Neural progenitor cell (in vitro differentiated cells): ENCODE measurements at places on chromosomes 12 and 14. TPM values are rescaled to one million over a fixed set of nuclear protein-coding genes. Genes with fewer than 3 reads are reported as not detected.

DNA sequence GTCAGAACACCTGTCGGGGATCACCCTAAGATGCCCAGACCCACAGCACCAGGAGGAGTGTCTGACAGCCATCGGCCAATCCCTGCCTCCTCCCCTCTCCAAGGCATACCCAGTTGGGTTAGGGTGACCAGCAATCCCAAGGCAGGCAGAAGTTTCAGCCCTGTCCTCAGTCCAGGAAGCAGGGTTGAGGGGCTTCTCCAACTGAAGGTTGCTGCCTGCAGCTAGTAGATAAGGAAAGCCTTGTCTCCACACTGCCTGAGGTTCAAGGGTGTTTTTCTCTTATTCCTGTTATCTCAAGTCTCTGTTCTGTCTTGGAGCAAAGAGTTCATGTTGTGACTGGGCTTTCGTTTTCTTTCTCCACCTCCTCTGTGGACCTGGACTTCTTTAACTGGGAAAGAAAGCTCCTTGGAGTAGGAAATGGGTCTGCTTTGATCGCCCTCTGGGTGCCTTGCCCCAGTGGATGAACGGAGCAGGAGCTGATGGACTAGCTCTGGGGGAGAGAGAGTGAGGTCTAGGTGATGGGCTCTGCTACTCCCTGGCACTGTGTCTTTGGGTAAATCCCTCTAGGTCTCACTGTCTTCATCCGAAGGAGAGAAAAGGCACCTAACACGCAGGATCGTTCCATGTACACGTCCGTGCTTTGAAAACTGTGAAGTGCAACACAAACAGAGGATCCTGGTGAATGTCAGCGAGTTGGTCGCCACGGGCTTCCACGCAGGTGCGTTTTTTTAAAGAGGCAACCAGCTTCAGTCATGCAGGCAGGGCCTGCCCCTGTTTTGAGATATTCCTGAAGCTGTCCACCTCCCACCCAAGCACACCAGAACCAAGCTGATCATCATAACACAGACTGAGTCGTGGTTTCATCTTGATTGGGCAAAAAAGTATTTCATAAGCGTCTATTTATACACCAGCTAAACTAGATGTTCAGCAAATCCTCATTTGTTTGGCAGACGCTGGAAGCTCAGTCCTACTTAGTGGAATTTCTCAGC, 52.5 kb upstream of the FOXN3 start:
- no peaks in the 10 kb centered on the region for H3K4me1 ChIP-seq
- H3K4me3 ChIP-seq = no peak overlapping the region
- H3K27ac ChIP-seq = no peak overlapping the region
- H3K36me3 ChIP-seq = no peaks in the 10 kb centered on the region
- H3K27me3 ChIP-seq = no peaks in the 10 kb centered on the region

GRCh38 chr12:49777800-49778748, 36.7 kb downstream of the TMBIM6 start:
- no peaks in the 10 kb centered on the region for H3K4me1 ChIP-seq
- H3K27me3 ChIP-seq = peaks cover 7% of the 10 kb centered on the region
- no peak overlapping the region for H3K4me3 ChIP-seq
- peak; percentile 64 for DNase-seq

- H3K27me3 ChIP-seq = no peaks in the 10 kb centered on the region
- no peak for DNase-seq
- peaks cover 30% of the 10 kb centered on the region for H3K4me1 ChIP-seq
- no peak overlapping the region for H3K4me3 ChIP-seq
These were observed 223.5 kb upstream of the CAND1 start for GRCh38 chr12:67045650-67046049.

The LMBR1L gene
- total RNA-seq = 32.7 and 69.5 TPM in 2 replicates

The ARHGEF25 gene
- 17.3 and 27.3 TPM in 2 replicates for total RNA-seq

- H3K27me3 ChIP-seq = no peaks in the 10 kb centered on the region
- H3K4me1 ChIP-seq = peaks cover 24% of the 10 kb centered on the region
- no peak for DNase-seq
These were observed 4.8 kb upstream of the DGLUCY start for GRCh38 chr14:91108941-91109611.

DNA sequence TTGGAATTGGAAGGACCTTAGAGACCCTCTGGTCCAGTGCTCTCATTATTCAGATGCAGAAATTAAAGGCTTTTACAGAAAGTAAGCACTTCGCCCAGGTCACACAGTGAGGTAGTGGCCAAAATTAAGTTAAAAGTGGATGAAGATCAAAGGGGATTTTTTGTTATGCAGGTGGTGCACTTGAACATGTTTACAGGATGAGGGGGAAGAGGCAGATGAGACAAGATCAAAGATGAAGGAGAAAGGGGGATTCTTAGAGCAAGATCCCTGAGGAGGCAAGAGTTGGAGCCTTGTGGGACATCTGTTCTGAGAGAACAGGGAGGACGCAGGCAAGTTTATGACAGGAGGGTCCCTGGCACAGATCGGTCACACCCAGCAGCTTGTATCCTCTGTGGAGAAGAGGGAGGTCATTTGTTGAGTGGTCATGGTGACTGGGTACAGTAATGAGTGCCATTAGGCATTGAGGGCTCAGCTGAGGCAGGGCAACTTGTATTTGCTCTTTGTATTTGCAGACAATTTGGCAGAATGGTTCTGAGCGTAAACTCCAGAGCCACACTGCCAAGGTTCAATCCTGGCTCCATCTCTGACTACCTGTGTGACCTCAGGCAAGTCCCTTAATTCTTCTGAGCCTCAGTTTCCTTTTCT, 84.0 kb downstream of the BORCS5 start:
- H3K36me3 ChIP-seq = no peaks in the 10 kb centered on the region
- H3K4me3 ChIP-seq = no peak overlapping the region
- no peak overlapping the region for H3K27ac ChIP-seq
- H3K4me1 ChIP-seq = no peaks in the 10 kb centered on the region

DNA sequence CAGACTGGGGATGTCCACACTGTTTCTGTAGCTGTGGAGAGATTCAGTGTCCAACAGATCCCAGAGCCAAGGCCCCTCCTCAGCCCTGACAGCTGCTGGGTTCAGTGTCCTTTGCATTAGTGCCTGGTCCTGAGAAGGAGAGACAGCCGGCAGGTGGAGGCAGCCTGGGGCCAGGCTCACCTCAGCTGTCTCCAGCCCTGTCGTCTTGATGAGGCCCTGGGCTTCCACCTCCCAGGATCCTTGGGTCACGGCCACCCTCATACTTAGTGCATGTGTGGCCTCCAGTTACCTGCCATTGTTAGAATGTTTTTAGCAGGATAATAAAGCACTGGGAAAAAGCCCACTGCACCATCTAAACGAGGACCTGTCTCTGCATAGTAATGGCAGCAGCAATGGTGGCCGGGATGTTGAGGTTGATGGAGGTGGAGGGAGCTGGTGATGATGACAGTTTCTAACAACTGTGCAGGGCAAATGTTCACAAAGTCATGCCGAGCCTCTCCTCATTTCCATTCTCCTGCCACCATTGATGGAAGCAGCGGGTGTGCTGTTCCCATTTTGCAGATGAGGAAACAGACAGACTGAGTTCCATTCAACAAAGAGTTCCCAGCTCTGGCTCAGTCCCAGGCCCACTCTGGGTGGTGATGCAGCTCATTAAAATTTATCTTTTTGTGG, 17.7 kb downstream of the ASB2 start:
- peaks cover 3% of the 10 kb centered on the region for H3K4me1 ChIP-seq
- no peaks in the 10 kb centered on the region for H3K27me3 ChIP-seq
- no peaks in the 10 kb centered on the region for H3K36me3 ChIP-seq

GRCh38 chr12:89645434-89645833, 63.2 kb downstream of the ATP2B1 start:
- H3K27me3 ChIP-seq = no peaks in the 10 kb centered on the region
- peaks cover 27% of the 10 kb centered on the region for H3K4me1 ChIP-seq
- no peak overlapping the region for H3K27ac ChIP-seq
- no peak overlapping the region for H3K4me3 ChIP-seq
- H3K36me3 ChIP-seq = peaks cover 10% of the 10 kb centered on the region

DNA sequence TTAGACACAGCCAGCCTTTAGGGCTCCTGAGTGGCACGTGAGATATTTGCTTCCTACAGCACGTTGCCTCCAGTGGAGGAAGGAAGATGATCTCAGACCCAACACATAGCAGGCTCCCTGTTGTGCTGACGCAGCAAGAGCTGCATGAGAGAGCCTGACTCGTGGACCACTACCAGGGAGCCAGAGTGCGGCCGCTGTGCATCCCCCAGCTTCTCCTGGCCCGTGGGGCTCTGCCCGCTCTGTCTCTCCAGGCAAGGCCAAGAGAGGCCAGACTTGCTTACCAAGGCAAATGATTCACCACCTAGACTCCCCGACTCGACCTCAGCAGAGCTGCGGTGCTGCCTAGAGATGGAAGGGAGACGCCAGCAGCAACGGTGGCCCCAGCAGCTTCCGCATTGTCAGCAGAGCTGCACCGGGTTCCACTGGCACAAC, 37.5 kb downstream of the MAP3K9 start:
- no peak overlapping the region for H3K27ac ChIP-seq
- H3K27me3 ChIP-seq = no peaks in the 10 kb centered on the region
- peak; percentile 40 for DNase-seq
- no peak overlapping the region for H3K4me3 ChIP-seq
- no peaks in the 10 kb centered on the region for H3K36me3 ChIP-seq

DNA sequence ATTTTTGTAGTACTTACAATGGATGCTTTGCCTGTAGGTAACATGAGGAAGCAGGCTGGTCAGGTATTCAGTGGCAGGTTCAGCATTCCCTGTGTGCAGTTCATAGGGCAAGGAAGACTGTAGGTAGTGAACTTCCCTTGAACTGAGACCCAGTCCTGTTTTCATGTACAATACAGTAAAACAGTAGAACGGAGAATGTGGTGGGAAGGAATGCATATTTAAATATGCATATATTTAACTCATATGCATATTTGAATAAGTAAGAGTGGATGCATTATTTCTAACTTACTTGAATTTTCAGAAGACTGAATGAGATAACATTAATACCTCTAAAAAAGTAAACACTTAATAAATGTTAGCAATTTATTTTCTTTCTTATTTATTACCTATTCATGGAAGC, 147.6 kb upstream of the FLRT2 start:
- H3K4me3 ChIP-seq = no peak overlapping the region
- H3K27me3 ChIP-seq = no peaks in the 10 kb centered on the region
- H3K4me1 ChIP-seq = peaks cover 28% of the 10 kb centered on the region
- no peak overlapping the region for H3K27ac ChIP-seq
- no peaks in the 10 kb centered on the region for H3K36me3 ChIP-seq
- DNase-seq = no peak

DNA sequence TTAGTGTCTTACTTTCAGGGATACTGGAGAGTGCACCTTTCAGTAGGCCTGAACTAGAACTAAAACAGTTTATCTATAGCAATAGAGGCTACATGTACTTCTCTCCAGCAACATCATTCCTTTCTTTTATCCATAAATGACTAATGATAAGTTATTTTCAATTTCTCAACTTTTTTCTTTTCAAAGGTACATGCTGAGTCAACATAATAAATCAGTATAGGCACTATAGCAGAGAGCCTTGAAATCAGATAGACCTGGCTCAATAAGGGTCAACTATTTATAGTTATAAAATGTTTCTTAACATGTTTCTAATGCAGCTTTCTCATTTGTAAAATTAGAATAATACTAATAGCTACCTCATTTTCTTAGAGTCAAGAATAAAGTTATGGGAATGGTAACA, 5.6 kb downstream of the IL22 start:
- no peaks in the 10 kb centered on the region for H3K36me3 ChIP-seq
- peaks cover 39% of the 10 kb centered on the region for H3K4me1 ChIP-seq
- no peak for DNase-seq
- H3K27me3 ChIP-seq = peaks cover 9% of the 10 kb centered on the region
- no peak overlapping the region for H3K27ac ChIP-seq

The DACT1 gene
- 3.3 and 3.4 TPM in 2 replicates for total RNA-seq

- no peaks in the 10 kb centered on the region for H3K4me1 ChIP-seq
- H3K4me3 ChIP-seq = no peak overlapping the region
- no peaks in the 10 kb centered on the region for H3K36me3 ChIP-seq
These were observed 180.6 kb upstream of the EEA1 start for GRCh38 chr12:93109551-93110203.

DNA sequence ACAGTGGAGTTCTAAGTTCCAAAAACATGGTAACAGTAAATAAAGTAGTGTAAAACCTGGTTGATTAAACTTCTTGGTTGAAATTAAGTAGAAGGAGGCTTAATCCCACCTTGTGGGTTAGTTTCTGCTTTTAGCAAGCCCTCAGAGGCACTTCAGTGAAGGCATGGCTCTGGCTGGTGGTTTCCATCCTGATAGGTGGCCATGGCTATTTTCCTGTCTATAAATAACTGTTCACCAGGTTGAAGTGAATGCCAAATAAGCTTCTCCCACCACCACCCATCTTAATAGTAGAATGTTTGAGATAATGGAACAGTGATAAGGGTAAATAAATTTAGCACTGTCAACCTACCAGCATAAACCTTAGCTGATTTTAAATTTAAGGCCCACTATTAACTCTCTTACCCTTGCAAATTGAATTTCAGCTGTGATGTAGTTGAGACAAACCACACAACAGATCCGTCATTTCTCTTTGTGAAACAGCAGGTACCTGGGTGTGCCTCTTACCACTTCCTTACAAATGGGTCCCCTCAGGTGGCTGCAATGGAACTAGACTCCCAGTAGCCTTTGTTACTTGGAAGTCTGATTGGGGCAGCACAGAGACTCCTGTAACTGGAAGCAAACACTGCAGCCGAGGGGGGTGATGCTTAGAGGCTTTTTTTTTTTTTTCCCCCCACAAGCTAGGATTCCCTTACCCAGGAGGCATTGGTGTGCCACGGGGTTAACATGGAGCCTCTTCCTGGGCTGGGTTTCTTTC, 41.4 kb downstream of the DAAM1 start:
- peaks cover 9% of the 10 kb centered on the region for H3K4me1 ChIP-seq
- no peaks in the 10 kb centered on the region for H3K36me3 ChIP-seq
- H3K27me3 ChIP-seq = no peaks in the 10 kb centered on the region
- H3K4me3 ChIP-seq = no peak overlapping the region
- H3K27ac ChIP-seq = no peak overlapping the region

The PPFIA2 gene
- total RNA-seq = 1.4 and 2.2 TPM in 2 replicates

The NTF3 gene
- 6.7 and 11.0 TPM in 2 replicates for total RNA-seq
